Muscle of arm (tissue), 14 donors: ENCODE measurements at places on chromosomes 2 and 18. TPM values are rescaled to one million over a fixed set of nuclear protein-coding genes. Genes with fewer than 3 reads are reported as not detected.

The TUBA4B gene
- 0.24 TPM for polyA plus RNA-seq

The ANKRD62 gene
- polyA plus RNA-seq, result not detected

The ACKR3 gene
- not detected for polyA plus RNA-seq

DNA sequence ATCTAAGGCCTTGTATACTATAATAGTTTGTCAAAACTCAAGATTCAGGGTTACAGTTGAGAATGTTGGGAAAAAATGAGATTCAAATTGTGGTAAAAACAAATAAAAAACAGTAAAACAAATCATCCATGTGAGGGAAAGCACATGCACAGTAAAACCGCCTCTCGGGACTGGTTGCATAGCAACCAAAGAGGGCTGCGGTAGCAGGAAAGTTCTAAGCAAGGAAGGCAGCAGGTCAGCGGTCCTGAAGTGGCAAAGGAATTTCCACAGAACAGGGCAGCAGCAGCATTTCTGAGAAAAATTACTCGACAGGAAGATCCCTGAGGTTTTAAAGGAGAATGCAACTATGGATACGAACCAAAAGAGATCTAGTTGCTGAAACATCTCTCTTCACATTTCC is 93.7 kb downstream of the DYNAP start:
- peak; percentile 19 for DNase-seq

DNA sequence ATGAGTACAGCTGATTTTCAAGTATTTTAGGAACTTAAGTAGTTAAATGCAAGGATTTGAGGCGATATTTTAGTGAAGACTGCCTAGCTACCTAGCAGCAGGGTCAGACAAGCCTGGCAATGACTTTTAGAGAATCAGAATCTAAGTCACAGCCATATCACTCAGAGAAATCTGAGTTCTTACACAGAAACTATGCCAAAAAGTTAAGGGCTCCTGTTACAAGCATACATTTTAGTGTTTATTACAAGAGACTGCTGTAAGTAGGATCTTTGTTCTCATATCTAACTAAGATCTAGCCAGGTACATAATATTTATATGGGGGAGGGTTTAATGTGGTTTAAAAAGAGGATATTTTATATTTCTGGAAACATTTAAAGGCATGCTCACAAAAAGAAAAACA is 37.5 kb downstream of the MAP4K3 start:
- DNase-seq, result no peak

GRCh38 chr2:30978044-30978443 is 160.2 kb downstream of the GALNT14 start:
- DNase-seq, result no peak

DNA sequence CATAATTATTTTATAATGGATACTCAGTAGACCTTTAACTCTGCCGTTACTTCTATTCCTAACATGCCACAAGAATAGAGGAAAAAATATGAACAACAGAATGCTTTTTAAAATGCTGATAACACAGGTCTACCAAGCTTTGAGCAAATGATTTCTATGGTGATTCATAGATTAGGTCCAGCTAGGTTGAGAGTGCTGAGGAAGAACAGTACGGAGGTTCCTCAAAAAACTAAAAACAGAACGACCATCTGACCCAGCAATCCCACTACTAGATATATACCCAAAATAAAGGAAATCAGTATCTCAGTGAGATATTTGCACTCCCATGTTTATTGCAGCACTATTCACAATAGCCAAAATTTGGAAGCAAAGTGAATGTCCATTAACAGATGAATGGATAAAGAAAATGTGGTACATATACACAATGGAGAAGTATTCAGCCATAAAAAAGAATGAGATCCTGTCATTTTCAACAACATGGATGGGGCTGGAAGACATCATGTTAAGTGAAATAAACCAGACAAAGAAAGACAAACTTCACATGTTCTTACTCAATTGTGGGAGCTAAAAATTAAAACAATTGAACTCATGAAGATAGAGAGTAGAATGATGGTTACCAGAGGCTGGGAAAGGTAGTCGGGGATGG is 111.6 kb upstream of the SERTAD2 start:
- DNase-seq, result no peak

DNA sequence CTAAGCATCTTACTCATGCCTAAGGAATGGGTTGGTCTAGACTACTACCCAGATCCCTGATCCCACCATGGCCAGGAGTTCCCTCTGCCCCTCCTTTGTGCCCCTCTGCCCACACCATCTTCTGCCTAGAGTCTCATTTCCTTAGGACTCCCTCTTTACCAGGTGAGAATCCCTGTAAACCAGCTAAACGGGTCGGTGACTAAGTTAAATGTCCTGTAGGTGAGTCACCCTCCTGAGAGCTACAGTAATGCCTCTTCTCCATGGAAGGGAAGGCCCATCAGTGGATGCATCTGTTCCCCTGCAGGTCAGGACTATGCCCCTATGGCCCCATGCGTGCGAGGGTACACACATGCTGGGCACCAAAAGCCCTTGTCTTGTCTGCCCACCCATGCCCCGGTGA is 25.4 kb downstream of the PTGR3 start:
- DNase-seq, result no peak

DNA sequence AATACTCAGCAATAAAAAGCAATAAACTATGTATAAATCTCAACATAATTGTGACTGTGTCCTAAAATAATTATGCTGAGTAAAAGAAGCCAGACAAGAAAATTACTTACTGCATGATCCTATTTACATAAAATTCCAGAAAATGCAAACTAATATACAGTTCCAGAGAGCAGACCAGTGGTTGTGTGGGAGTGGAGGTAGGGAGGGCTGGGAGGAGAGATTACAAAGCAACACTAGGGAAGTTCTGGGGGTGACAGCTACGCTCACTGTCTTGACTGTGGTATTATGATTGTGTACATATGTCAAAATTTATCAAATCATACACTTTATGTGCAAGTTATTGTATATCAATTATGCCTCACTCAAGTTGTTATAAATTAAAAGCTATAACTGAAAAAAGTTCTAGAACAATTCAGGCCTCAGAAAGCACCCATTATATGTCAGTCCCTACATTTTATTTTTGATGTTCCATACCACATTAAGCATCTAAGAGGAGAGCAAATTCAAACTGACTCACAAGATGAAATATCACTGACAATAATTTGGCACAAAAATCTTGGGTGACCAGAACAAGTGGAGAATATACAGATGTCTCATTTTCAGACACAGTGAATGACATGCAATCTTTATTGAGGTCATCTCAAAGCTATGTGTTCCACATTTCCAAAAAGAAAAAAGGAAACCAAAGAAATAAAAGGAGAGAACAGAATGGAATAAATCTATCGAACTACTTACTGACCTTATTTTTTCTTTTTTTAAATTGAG is 85.1 kb downstream of the ANTXR1 start:
- no peak for DNase-seq

GRCh38 chr2:213551526-213551925 is 267.3 kb downstream of the SPAG16 start:
- no peak for DNase-seq

DNA sequence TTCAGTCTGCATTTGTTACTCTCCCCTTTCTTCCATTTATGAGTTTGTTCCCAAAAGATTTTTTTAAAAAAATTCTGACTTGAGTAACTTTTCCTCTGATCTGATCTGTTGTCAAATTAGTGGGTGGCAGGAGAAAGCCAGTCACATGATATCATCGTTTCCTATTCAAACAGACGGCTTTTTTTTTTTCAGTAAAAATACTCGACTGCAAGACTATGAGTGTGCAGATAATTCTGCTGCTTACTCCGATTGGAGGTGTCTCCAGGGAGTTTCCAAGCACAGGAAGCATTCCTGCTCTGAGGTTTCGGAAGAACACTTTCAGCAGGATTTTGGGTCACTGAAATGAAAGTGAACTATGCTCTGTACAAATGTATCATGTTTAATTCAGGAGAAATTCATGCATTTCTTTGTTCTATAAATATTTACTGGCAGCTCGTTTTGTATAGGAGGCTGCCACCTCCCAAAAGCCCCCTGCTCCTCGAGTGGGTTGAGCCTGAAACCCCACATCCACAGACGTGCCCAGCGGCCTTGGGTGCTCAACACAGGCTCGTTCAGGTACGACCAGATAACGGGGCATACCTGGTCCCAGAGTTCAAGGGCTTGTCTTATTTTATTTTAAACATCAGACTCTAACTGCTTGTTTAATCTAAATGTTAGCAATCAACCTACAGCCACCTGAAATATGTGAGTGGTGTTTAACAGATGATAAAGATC is 126.9 kb upstream of the ZNF516 start:
- no peak for DNase-seq
